Stimulated activated CD8-positive, alpha-beta memory T cell treated with anti-CD3 and anti-CD28 coated beads, Interleukin-7, amount 100 ng/mL, for 1 hour (primary cell): ENCODE measurements at places on chromosomes 2 and 18.

DNA sequence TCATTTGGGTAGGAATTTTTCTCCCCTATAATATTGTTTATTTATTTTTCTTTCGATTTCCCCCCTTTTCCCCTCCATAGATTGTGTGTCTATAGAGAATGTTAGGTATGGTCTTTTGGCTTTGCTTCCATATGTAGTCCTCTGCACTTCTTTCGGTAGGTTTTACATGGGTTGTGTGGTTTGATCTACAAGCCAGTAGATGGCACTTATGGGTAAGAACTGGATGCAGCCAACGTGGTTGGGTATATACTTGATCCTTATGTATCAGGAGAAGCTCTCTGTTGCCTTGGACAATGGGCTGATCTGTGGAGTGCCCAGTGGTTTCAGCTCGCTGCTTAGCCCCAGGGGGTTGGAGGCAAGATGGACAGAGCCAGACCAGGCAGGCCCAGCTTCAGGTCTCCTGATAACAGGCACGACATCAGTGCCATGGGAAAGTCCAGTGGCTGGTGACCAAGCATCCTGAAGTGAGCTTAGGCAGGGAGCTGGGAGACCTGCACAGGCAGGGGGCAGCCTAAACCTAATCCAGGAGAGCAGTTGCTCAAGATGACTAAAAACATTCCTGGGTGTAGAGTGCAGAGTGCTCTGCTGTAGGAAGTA, 488.3 kb downstream of the CCDC85A start:
- no peak for DNase-seq

DNA sequence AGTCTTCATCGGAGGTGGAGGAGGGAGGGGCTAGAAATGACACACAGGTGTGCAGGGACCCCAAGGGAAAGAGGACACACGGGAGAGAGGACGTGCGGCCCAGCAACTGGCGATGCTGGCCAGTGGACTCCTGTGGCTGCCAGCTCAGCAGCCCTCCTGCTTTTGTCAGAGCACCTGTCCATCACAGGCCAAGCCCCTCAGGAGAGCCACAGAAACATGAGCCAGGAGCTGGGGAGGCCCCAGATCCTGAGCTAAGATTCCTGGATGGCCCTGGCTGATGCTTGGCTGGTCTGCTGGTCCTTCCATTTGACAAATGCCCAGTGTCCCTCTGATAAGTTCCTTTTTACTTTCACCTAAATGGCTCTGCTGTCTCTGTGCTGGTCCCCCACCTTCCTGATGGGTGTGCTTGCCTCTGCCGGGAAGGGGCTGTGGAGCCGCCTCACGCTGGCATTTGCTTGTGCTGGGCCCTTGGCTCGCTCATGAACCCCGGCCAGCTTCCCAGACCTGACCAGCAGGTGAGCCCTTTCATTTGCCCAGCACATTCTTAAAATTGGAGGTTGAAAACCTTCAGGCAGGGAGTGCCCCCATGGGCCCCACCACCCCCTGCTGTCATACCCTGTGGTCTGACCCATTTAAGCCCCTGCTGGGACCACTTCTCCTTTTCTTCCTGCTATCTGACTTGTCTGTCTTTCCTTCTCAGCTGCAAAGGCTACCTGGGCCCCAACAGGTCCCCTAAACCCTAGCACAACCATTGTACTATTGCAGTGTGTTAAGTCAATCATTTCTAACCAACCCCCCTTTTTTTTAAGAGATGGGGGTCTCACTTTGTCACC, 37.3 kb downstream of the CYP27C1 start:
- no peak for DNase-seq

GRCh38 chr2:141806090-141806489, 324.7 kb downstream of the LRP1B start:
- DNase-seq: no peak

- no peak for DNase-seq
Observed at GRCh38 chr18:22822024-22822423, 111.1 kb upstream of the RBBP8 start.

GRCh38 chr2:238424313-238424700, 2.4 kb upstream of the ASB1 start:
- DNase-seq: no peak

- no peak for DNase-seq
Observed at GRCh38 chr2:9002637-9003365, 683 bp downstream of the MBOAT2 start.

DNA sequence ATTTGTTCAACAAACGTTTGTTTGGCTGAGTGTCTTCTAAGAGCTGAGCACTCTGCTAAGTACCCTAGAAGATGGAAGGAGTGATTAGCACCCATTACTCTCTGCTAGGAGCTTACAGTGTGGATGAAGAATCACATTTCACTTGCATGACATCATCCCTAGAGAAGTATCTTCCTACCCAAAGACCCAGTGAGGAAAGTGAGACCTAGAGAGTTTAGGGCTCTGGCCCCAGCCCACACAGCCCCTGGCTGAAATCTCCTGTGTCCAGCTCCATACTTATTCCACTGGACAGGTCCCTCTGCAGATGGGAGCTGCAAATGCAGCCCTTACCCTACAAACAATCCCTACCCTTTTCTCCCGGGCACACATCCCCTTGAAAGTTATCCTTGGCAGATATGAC, 26.8 kb upstream of the EPAS1 start:
- no peak for DNase-seq
